GM12891 (cell line): ENCODE measurements at places on chromosomes 7 and 10.

DNA sequence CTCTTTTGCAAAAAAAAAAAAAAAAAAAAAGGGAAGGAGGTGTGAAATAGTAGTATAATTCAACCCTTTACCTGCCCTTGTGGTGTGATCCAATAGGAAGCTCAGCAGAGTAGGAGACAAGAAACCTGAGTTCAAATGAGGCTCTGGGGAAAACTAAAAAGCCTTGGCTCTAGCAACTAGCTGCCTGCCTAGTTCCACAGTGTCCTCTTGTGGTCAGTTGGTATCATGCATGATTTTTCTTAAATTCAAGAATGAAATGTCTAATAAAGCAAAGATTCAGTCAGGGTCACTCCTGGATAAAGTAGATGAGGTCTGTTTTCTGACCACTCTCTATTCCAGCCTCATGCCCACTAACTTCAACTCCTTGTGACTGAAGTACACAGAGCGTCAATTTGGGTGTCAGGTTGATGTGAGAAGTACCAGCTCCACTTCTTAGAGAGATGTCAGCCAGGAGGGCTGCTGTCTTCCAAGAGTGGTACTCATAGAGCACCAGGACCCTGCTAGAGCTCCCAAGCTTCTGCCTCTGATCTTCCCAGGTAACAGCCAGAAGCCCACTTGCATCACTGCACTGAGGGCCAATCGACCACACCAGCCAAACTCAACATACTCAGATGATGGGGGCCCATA is 10.5 kb downstream of the LSM5 start:
- DNase-seq: no peak

GRCh38 chr10:132811891-132812481 is 26.0 kb upstream of the NKX6-2 start:
- no peak for DNase-seq

GRCh38 chr10:52623761-52624160 is 148.8 kb downstream of the MBL2 start:
- DNase-seq: no peak

GRCh38 chr7:139431459-139431858 is 52.0 kb downstream of the KLRG2 start:
- no peak for DNase-seq

DNA sequence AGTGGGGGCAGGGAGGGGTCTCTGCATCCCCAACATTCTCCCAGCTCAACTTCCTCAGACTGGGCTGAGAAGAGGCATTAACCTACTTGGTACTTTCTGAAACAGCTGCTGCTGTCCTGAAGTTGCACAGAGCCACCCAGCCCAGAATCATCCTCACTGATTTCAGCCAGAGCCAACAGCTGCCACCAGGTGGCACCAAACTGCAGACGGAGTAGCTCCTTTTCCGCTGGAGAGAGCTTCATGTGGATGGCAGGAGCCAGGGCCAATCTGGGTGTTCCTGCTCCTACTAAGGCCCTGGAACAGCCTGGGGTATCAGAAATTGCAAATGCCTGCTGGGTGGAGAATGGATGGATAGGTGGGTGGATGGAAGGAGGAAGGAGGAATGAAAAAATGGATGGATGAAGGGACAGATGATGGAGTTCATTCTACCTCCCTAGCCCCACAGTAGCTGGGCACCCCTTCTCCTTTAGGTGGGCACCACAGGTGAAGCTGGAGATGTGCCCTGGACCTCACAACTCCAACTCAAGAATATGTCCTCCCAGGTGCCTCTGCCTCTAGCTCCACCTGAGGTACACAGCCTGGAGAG is 11.8 kb upstream of the DRGX start:
- DNase-seq: peak; percentile 64

- no peak for DNase-seq
Measured at GRCh38 chr7:144738708-144739314, 97.0 kb downstream of the TPK1 start.

DNA sequence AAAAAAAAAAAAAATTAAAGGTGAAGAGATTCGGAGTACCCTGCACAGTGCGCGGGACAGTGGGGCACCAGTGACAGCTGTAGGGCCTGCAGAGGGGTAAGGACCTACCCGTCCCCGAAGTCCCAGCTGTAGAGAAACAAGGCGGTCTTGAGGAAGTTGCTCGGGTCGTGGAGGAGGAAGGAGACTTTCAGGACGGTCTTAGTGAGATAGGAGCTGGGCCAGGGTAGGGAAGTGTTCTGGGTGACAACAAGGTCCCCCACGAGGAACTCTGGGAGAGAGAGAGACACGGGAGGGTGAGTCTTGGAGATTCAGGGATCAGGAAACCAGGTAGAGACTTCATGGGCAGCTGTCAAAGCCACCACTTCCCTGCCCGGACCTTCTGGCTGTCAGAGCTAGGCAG is 9.7 kb downstream of the TMEM130 start:
- DNase-seq: no peak

GRCh38 chr10:77226853-77227565 is 410.6 kb downstream of the KCNMA1 start:
- DNase-seq: no peak
